NCI-H146 (cell line): ENCODE measurements at places on chromosomes 12 and 14.

GRCh38 chr12:79407671-79408622 is 282.8 kb downstream of the PAWR start:
- DNase-seq, result peak; percentile 17

- no peak for DNase-seq
These were observed 8.1 kb downstream of the OSBPL8 start for GRCh38 chr12:76551482-76551888.

- no peak for DNase-seq
These were observed 454.1 kb upstream of the FLRT2 start for GRCh38 chr14:85075694-85076476.

- no peak for DNase-seq
These were observed 552.2 kb upstream of the STXBP6 start for GRCh38 chr14:25602106-25602505.

- DNase-seq, result no peak
These were observed 44.3 kb upstream of the TRIM9 start for GRCh38 chr14:51139121-51139681.

GRCh38 chr12:102965281-102966155 is 8.0 kb downstream of the ASCL1 start:
- DNase-seq, result peak; percentile 82

DNA sequence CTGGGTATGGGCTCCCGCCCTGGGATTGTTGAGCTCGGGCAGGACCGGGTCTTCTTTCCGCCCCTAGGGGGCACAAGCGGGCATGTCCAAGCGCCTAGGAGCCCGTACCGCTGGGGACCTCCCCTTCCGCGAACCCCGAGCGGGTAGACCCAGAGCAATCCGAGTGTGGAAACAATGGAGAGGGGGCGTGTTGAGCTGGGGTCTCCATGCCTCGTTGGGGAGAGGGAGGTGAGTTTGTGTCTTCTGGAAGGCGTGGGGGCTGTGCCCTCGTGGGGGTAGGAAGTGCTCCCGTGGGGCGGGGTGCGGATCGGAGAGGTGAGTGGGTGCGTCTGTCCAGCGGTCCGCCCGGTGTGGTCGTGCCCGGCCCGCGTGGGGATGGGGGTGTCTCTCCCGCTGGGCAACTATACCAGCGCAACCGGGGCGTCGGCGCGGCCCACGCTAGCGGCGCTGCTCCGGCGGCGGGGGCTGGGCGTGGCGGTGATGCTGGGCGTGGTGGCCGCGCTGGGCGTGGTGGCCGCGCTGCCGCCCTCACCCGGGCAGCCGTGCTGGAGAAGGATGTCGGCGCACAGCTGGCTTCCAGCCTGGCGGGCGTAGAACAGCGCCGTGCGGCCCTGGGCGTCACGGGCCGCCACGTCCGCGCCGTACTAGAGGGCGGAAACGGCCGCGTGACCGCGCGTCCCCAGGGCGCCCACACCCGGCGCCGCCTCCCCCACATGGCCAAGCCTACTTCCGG is 12.2 kb downstream of the AGAP2 start:
- DNase-seq, result peak; percentile 91

GRCh38 chr14:104698688-104699425 is 9.4 kb downstream of the INF2 start:
- DNase-seq, result no peak

DNA sequence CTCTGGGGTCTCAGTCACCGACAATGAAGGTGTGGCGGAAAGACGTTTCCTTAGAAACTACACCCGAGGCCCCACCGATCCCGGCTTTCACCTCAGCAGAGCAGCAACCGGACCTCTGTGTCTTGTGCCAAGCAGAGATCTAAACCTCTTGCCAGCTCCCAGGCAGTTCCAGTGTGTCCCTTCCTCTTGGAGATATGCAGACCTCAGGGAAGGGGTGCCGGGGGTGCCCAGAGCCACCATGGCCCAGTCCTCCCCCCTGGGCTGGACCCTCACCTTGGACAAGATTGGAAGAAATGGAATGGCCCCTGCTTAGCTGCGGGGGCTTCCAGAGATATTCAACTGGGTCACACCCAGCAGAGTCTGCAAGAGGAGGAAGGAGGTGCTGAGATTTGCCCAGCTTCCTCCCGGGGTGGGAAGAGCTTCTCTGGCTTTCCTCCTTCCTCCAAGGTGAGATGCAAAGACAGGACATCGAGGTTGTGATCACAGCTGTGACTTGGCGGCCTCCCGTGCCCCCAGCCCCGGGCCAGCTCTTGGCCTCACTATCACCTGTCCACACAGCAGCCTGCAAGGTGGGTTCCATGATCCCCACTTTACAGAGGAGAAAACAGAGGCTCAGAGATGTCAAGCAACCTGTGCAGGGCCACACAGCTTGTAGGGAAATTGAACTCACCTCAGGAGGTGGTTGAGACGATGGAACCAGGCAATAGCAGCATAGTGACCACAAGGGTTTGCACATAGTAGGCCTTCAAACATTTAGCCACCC is 281.7 kb upstream of the RTL1 start:
- DNase-seq, result no peak

DNA sequence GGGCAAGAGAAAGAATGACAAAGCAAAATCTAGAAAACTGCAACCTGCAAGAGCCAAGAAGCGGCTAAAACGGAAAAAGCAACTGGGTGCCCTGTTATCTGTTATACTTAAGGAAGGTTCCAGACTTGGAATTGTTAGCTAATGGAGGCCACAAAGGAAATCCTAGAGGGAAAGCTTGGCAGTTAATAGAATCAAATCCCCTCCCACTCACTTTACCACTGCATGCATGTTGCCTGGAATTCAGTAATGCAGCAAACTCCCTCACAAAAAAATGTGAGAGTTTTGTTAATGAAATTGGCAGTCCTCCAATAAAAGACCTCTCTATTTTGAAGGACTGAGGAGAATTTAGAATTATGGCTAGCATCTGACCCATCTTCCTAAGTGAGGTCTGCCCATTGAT is 164.2 kb upstream of the SOX5 start:
- DNase-seq, result no peak

DNA sequence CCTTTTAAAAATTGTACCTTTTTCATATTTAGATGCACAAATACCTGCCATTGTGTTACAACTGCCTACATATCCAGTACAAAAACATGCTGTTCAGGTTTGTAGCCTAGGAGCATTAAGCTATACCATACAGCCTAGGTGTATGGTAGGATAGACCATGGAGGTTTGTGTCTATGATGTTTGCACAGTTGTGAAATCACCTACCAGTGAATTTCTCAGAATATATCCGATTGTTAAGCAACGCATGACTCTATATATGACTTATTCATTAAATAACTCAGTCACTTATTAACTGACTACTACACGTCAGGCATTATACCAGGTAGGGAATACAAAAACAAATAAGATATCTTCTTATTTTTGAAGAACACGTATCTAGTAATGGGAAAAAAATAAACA is 26.2 kb upstream of the ETNK1 start:
- DNase-seq, result no peak

DNA sequence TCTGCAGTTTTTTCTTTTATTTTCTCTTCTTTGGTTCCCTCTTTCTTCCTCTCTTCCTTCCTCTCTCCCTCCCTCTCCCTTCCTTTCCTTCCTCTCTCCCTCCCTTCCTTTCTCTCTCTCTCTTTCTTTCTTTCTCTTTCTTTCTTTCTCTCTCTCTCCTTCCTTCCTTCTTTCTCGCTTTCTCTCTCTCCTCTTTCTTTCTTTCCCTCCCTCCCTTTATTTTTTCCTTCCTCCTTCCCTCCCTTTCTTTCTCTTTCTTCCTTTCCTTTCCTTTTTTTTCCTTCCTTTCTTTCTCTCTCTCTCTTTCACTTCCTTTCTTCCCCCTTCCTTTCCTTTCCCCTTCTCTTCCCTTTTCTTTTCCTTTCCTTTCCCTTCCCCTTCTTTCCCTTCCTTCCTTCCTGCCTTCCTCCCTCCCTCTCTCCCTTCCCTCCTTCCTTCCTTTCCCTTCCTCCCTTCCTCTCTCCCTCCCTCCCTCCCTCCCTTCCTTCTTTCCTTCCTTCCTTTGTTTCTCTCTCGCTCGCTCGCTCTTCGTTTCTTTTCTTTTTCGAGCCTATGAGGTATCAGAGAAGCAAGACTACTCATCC is 13.7 kb downstream of the CFAP54 start:
- DNase-seq, result no peak

GRCh38 chr14:43894534-43894933 is 612.5 kb downstream of the FSCB start:
- DNase-seq, result no peak

DNA sequence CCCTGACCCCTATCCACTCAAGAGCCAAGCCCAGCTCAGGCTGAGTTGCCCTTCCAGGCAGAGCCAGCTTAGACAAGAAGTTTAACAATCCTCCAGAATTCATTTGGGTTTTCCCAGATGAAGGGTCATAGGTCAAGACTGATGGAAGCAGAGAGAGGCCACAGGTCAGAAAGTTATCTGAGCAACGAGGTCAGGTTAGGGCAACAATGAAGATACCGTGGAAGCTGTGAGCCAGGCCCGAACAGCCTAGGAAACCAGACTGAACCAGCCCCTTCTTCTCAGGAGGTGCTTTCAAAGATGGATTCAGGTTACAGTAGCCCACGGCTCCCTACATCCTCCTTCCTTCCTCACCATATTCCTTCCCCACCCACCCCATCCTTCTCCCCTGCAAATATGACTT is 53.1 kb downstream of the RHOJ start:
- DNase-seq, result no peak

DNA sequence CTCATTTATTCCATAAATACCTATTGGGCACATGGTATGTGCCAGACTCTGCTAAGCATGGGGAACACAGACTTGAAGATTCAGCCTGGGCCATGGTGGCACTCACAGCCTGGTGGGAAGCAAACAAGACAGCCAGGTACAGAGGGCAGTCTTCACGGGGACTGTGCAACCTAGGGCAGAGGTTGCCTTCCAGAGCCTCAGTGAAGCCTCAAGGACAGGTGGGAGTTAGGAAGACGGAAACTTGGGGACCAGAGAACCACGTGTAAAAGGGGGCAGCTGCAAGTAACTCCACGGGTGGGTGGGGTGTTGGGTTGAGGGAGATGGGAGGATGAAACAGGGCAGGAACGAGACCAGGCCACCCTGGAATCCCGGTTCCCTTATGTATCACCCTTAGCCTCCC is 980 bp upstream of the LTBR start:
- no peak for DNase-seq

DNA sequence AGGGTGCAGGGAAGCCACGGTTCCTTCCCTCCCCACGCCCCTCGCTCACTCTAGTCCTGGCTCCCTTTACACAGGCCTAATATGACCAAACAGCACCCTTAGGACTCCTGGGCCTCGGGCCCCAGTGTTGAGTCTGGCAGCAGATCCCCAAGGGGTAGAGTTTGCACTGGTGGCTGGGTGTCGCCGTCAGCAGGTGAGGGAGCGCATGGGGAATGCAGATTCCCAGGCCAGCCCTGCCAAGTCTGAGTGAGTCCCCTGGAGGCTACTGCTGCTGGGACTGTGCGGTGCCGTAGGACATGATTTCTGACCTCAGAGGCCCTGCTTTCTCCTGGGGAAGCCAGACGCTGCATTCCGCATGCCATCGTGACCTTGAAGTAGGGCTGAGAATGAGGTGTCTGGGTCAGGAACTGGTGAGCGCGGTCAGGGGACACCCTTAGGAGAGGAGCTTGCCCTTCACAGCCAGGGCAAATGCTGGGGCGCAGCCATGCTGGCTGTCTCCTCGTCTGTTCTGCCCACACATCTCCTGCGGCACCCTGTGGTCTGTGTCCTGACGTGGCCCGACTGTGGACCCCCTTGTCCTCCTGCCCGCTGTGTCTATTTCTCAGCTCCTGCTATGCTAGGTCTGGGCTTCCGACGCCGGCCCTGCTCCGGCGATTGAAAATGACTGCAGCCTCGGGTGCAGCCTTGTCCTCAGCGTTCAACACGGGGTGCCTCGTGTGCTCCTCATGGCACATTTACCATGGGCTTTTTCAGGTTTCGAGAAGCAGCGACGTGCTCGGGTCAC is 37.6 kb upstream of the PRMT8 start:
- DNase-seq, result no peak
